Activated naive CD4-positive, alpha-beta T cell (primary cell): ENCODE measurements at places on chromosomes 5 and 9.

GRCh38 chr9:6243746-6244145 lies 28.1 kb downstream of the IL33 start:
- no peak for DNase-seq

GRCh38 chr9:107874137-107874536 lies 384.6 kb upstream of the KLF4 start:
- no peak for DNase-seq

DNA sequence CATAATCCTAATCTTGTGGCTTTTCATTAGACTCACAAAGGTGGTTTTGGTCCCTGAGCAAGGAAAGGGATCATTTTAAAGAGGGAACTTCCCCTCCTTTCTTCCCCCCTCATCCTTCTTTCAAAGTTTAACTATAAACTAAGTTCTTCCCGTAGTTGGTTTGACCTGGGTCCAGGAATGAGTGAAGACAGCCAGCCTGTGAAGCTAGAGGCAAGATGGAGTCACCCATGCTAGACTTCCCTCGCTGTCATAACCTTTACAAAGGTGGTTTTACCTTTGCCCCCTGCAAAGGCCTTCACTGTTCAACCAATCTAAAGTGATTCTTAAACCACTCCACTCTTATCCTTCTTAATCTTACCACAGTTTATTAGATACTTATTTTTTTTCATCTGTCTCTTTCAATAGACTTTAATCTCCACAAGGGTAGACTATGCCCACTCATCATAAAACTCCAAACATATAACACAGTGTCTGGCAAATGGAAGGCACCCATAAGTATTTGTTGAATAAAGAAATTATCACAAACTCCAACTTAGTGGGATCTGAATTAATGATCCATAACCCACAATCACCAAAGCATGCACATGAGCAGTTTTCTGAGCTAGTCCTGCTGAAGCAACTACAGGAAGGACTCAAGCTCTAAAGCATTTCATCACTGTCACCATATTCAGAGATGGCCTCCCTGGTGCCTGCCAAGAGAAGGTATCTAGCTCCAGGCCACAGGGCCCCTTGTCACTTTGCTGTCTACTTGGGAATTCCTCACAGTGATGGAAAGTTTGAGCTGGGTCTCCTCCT lies 369.0 kb downstream of the SPOCK1 start:
- no peak for DNase-seq

GRCh38 chr9:18428661-18429060 lies 45.3 kb upstream of the ADAMTSL1 start:
- DNase-seq = no peak

- DNase-seq = no peak
Observed at GRCh38 chr5:42109006-42109572, 184.0 kb downstream of the FBXO4 start.

- no peak for DNase-seq
Observed at GRCh38 chr9:122904466-122904822, 715 bp downstream of the RC3H2 start.

GRCh38 chr9:128244091-128244836 lies 31.5 kb downstream of the GOLGA2 start:
- no peak for DNase-seq

GRCh38 chr5:101728933-101729332 lies 567.2 kb downstream of the SLCO4C1 start:
- no peak for DNase-seq

GRCh38 chr9:72506615-72507014 lies 14.8 kb upstream of the TMC1 start:
- DNase-seq = no peak

DNA sequence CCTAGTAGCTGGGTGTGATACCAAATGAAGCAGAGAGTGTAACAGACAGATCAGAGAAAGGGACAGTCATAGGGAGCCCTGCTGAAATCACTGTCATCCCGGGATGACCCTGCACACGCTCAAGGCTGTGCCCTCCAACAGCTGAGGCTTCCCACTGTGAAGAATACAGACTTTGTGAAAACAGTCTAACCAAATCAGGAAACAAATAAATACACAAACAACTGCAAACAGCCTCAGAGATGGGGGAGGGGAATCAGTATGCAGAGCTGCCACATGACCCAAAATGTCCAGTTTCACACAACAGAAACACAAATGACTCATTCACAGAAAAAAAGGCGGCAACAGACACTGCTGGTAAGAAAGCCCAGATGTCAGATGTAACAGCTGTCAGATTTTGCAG lies 101.9 kb downstream of the ADAMTS2 start:
- DNase-seq = no peak

DNA sequence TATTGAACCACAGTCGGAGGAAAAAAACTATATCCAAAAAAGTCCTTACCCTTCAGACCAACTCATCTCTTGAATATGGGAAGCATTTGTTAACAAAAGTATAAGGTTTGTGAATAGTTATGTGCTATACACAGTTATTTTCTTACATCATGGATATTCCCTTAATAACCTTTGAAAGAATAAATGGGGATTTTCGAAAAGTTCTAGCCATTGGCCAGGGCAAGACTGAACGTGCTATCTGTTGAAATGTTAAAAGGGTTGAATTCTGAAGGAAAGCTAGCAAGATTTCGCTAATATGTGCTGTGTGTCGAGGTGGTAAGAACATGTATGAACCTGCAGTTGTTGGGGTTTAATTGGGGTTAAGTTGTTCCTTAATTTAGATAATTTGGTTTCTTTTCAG lies 140.8 kb downstream of the SMARCA2 start:
- no peak for DNase-seq

DNA sequence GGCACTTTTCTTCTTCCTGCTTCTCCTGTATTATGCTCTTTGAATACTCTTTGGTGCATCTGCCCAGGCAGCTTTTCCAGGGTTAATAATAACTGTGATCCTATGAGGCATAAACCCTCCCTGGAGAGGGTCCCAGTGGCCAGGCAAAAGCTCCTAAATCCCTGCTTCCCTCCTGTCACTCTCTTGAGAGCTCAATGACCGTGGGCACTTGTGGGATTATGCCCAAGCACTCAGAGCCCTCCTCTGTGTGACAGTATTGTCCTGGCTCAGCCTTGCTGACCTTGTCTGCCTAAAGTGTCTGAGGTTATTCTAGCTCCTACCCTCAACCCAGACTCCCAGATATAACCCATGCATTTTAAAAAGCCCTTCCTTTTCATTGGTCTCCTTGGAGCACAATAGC lies 51.9 kb downstream of the GALNT10 start:
- no peak for DNase-seq

DNA sequence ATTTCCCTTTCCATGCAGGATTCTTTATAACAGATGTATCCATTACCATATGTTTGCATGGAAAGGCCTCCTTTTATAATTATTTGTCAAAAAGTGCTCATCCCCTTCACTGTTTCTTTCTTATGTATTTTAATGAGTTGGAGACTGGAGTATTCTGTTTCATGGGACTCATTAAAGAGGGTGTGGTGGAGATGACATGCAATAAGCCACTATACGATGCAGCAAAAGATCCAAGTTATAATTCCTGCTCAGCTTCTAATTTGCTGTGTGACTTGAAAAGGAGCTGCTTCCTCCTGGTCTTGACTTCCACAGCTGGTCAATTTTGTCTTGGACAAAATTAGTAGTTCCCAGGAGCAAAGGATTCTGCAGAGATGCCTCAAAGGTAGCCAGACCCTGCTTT lies 13.9 kb downstream of the SGCD start:
- no peak for DNase-seq

DNA sequence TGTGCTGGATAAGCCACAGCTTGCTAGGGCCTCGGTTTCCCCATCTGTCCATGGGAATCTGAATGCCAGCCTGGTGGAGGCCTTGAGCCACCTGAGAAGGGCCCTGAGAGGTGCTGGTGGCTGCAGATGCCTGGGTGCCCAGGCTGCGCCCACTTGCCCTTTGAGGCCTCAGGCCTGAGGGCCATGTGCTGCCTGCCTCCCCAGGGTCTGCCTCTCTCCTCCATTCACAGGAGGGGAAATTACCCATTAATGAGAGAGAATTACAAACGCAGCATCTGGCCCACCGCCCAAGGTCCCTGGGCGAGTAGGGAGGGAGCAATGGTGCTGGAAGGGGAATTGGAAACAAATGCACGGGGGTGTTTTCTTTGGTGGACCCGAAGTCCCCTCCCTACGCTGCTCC lies 59.6 kb downstream of the BARX1 start:
- no peak for DNase-seq

DNA sequence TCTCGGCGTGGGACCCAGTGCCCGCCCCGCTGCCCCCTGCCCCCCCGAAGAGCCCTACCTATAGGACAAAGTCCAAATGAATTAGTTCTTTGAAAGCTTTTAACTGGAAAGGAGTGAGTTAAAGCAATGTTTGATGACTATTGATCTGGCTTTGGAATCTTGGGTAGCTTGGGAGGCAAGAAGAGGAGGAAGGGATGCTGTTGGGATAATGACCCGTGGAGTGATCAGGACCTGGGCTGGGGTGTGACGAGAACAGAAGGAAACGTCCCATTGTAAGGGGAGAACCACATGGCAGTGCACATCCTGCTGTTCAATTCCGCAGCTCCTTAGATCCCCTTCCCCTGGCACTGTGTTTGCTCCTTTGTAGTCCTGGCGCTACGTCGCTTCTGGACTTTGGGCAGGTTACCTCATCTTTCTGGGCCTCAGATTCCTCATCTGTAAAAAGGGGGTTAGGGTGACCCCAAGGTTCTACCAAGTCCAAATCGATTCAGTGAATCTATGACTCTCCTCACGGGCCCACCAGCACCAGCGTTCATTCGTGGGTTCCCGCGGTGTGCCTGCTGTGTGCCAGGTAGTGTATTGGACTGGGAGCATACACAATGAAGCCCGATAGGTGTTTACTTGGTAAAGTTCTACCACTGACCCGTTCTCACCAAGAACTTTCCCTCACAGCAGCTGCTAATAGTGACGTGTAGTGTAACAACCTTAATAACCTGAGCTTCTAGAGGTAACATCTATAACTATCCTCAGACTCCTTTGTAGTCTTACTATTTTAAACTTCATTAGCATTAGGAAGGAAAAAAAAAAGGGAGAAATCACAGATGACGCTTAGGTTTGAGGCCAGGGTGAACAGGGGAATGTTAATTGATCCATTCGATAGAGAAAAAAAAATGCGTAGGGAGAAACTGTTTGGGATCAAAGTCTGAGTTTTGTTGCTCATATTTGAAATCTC lies 1.1 kb upstream of the NADK2 start:
- no peak for DNase-seq

- no peak for DNase-seq
Observed at GRCh38 chr5:11903614-11904264, 507 bp downstream of the CTNND2 start.

GRCh38 chr5:127650022-127650421 lies 1.1 kb downstream of the CTXN3 start:
- no peak for DNase-seq

DNA sequence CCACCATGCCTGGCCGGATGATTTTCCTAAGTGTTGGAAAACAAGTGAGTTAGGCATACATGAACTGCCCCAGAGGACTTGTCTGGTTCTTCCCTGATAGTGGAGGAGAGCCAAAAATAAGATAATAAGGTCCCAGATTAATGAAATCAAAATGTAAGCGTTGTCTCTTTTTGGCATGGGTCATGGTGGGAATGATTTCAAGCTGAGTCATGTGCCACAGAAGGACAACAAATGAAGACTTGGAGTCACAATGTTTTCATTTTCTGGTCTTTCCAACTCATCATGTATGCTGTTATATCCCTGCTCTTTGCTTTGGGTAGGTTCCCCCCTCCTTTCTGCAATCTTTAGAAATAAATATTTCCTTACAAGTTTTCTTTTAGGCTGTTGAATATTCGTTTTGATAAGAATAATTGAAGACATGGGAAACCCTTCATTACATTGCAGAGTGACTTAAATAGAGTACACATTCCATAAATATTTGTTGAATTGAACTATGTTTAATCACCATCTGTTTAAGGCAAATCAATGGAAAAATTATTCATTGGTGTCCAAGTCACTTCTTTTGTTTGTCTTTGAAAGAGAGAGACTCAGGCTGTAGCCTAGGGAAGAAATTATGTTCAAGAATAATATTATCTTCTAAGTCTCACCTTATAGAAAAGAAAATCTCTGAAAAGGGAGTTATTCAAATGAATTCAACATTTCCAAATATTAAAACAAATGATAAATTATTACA lies 196.3 kb downstream of the CSNK1G3 start:
- DNase-seq = no peak

GRCh38 chr5:132190161-132190817 lies 37.4 kb downstream of the P4HA2 start:
- DNase-seq = no peak

DNA sequence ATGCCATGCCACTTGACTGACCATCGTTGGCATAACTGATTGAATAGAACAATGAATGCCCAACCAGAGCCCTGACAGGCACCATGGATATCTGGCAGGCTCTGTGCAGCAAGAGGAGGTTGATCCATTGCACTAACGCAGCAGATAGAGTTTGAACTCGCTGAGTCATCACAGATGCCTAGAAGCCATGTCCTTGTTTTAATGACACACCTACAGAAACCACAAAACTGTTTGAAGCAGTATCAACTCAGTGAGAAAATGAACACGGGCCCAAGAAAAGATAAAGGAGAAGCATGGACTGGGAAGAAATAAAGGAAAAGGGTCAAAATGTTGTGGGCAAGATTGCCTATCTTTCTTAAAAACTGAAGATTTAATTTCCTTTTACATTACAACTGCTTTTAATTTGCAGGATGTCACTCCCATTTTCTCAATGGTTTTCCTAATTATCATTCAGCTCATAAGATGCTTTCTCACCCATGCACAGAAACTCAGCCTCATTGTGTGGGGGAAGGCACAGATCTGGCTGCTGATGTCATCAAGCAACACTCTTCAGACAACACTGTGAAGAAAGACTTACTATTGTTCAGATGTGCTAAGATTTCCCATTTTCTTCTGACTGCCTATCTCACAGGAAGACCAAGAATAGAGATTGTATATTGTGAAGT lies 129.0 kb downstream of the PIK3R1 start:
- no peak for DNase-seq

- no peak for DNase-seq
Observed at GRCh38 chr5:148491793-148492184, 108.0 kb downstream of the FBXO38 start.

DNA sequence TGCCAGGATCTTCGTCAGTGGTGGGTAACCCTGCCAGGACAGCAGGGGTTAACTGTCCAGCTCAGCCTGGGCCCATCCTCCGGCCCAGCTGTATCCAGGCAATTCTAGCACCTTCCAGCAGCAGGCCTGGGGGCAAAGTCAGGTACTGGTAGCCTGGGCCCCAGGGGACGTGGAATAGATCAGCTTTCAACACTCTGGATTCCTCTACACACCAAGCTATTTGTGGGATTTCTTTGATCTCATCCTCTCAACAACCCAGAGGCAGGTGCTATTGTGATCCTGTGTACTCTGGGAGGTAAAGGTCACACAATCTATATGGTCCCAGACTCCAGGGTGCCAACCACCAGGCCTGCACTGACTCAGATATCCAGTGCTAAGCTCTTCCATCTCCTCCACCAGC lies 8.7 kb upstream of the SPOUT1 start:
- DNase-seq = no peak

GRCh38 chr9:136147890-136148714 lies 29.4 kb upstream of the TMEM250 start:
- DNase-seq = no peak

DNA sequence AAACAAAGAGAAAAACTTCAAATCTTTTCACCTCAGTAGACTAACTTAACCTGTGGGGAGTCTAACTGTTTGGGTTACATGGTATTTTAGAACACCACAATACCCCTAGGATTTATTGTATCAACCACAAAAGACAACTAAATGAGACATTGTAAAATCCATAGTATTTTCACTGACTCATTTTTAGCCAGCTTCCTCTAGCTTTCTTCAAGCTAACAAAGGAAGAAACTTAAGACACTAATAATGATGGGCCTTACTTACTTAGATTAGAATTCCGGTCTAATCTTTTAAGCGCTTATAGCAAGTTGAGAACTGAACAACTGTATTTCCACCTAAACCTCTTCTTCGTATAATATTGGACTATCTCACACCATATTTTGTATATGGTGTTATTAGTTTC lies 529.3 kb downstream of the DMRTA1 start:
- no peak for DNase-seq
